Activated T-cell treated with anti-CD3 and anti-CD28 coated beads, Interleukin-2, amount 50 U/mL, for 4 hours (primary cell): ENCODE measurements at places on chromosomes 2 and 18.

DNA sequence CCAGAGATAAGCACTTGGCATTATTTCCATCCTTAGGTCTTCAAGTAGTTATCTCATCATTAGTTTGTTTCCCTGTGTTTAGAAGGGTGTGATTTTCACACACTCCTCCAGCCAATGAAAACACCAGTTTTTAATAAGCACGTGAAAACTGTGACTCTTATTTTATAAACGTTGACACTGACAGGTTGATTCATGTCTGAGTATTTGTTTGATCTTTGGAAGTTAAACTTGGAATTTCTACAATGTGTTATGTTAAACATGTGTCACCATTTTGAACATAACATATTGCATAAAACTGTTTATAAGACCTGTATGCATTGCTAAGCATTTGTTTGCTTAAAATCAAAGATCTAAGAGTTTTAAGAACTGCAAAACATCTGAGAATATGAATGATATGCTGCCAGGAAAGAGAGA lies 27.6 kb downstream of the SLC40A1 start:
- no peak for DNase-seq

GRCh38 chr2:33444967-33445366 lies 31.5 kb upstream of the RASGRP3 start:
- no peak for DNase-seq

- DNase-seq: no peak
These were observed 19.5 kb upstream of the CFAP36 start for GRCh38 chr2:55500025-55500424.

- no peak for DNase-seq
These were observed at the start of gene MATN3 for GRCh38 chr2:20012282-20013125. Gene MATN3, minus strand, starts transcription at chr2:20012668. Its CDS starts 37 bp downstream, at chr2:20012631.

- no peak for DNase-seq
These were observed 70.8 kb downstream of the USP40 start for GRCh38 chr2:233495503-233496496.

GRCh38 chr18:63131959-63132818 lies 187.4 kb downstream of the BCL2 start:
- DNase-seq: no peak

- DNase-seq: no peak
These were observed 173.4 kb downstream of the FHOD3 start for GRCh38 chr18:36470896-36471295.

GRCh38 chr18:36769172-36769571 lies 59.6 kb downstream of the TPGS2 start:
- no peak for DNase-seq

DNA sequence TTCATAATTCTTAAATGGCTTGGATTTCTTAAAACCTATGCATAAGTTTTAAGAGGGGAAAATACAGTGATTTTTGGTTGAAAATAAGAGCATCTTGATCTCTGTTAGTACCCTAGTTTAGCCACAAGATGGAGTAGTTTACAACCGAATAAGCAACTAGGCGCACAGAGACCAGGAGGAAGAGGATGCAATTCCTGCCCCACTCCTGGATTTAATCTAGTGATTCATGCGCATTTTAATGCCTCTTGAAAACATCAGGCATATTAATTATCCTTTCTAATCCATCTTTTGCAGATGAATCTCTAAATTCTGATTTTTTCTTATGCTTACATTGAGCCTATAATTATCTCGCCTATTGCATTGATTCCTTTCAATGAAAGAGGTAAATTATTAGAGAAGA lies 76.7 kb downstream of the MRPS9 start:
- DNase-seq: no peak

GRCh38 chr2:133975676-133976428 lies 278.0 kb upstream of the MGAT5 start:
- no peak for DNase-seq

DNA sequence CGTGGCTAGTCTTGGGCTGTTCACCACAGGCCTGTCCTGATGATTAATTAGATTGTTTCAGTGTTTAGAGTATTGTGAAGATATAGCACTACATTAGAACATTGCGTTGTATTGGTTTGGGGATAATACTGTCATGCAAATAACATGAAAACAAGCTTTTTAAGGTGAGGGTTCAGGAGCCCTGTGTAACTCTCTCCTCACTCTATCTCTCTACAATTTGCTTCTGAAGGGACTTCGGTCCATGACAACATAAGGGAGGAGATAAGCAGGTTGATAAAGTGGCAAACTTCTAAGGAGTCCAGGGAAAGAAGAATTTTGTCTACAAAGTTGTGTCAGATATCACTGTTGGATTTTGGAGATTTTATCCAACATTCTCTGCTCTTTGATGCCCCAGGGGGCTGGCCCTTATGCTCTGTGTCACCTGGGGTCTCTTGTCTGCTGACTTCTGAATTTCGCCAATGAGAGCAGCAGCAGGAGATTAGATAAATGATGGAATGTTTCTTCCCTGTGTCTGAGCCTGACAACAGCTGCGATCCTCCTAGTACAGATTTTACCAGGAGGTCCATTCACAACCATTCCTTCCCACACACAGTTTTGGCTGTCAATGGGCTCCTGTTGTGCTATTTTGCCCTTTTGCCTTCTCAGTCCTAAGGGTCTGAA lies 3.3 kb downstream of the TNP1 start:
- DNase-seq: no peak

- no peak for DNase-seq
These were observed 47.0 kb upstream of the PPP1CB start for GRCh38 chr2:28704621-28705020.

DNA sequence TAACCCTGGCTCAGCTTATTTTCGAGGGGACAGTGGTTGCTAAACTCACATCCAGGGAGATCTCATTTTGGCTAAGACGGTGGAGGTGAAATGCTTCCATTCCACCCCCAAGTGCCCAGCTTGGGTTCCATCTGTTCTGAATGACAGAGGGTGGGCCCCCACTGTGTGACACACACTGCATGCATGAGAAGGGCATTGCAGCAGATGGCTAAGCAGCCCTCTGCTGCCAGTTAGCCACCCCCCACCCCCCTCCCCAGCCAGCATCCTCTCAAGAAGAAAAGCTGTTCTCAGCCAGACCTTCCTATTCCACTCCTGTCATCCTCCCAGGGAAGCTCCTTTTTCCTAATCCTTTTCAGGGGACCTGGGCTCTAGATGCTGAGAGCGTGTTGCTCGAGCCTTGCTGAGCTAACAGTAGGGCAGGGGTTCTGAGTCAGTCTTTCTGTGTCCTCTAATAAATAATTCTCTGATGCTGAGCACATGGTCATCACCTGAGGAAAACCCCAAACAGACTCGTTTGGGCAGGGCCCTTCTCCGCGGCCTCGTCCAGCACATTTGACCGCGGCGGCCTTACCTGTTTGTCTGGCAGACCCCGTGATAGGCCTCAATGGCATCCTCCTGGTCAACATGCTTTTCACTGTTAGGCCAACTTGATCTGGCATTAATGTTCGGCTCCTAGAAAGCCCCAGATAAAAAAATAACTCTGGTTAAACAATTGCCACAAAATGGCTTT lies 49.5 kb upstream of the ACAA2 start:
- DNase-seq: no peak

DNA sequence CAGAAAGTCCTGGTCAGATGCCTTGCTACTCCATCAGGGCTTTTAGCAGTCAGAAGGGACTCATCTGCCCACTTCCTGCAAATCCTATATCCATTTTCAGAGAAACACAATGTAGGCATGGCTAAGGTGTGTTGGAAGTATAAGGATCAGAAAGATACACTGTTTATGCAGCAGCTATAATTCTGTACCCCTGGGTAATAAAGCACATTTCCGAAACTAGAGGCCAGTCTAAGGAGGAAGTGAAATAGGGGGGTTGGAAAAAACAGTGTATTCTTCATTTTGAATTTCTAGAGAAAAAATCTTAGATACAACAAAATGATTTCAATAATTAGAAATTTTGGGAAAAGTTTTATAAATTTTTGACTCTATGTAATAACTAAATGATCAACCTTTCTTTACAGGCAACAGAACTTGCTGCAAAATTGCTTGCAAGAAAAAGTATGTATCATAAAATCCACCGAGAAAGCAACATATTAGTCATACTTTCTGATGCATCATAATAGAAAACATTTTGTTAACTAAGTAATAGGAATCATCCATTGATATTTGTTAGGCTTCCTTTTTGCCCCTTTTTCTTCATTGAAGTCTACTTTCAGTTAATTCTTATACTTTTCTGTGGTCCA lies 47.4 kb downstream of the FSIP2 start:
- DNase-seq: no peak
